Activated CD4-positive, alpha-beta T cell treated with anti-CD3 and anti-CD28 coated beads, Interleukin-2, Interleukin-6, amounts not matched to agents 100 ng/mL and 50 ng/mL, durations not matched to agents 16 hours and 8 hours (primary cell): ENCODE measurements at places on chromosomes 13 and 19.

- no peak for DNase-seq
Observed at GRCh38 chr19:15622991-15623390, 8.0 kb downstream of the CYP4F8 start.

DNA sequence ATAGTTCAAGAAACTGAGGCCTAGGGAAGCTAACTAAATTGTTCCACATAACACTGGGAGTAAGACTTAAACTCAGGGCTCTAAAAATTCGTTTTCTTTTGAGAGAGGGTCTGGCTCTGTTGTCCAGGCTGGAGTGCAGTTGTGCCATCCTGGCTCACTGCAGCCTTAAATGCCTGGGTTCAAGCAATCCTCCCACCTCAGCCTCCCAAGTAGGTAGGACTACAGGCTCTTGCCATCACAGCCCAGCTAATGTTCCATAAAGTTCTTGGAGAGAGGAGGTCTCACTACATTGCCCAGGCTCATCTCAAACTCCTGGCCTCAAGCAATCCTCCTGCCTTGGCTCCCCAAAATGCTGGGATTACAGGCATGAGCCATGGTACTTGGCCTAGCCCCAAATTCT lies 10.7 kb downstream of the ZMYM5 start:
- no peak for DNase-seq

DNA sequence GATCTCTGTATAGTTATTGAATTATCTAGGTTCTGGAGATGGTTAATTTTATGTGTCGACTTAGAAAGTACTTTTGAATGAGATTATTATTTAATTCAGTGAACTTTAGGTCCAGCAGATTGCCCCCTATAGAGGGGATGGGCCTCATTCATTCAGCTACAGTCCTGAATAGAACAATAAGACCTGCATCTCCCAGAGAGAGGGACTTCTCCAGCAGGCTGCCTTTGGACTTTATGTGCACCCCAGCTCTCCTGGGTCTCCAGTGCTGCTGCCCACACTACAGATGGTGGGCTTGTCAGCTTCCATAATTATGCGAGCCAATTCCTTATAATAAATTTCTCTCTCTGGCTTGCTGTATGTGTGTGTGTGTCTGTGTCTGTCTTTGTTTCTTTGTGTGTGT lies 39.3 kb upstream of the KL start:
- no peak for DNase-seq

GRCh38 chr19:36850559-36851442 lies at the start of gene ZNF345:
Gene ZNF345, plus strand, starts transcription at chr19:36850876. Its CDS starts 25,955 bp downstream, at chr19:36876831.
- peak; percentile 93 for DNase-seq

GRCh38 chr19:8404391-8405151 lies 8.5 kb upstream of the MARCHF2 start:
- DNase-seq, result no peak

- peak; percentile 85 for DNase-seq
Observed at GRCh38 chr19:41595258-41595889, 19.4 kb downstream of the CEACAM21 start.
